ENCODE measurements at places on chromosomes 5 and 9.

DNA sequence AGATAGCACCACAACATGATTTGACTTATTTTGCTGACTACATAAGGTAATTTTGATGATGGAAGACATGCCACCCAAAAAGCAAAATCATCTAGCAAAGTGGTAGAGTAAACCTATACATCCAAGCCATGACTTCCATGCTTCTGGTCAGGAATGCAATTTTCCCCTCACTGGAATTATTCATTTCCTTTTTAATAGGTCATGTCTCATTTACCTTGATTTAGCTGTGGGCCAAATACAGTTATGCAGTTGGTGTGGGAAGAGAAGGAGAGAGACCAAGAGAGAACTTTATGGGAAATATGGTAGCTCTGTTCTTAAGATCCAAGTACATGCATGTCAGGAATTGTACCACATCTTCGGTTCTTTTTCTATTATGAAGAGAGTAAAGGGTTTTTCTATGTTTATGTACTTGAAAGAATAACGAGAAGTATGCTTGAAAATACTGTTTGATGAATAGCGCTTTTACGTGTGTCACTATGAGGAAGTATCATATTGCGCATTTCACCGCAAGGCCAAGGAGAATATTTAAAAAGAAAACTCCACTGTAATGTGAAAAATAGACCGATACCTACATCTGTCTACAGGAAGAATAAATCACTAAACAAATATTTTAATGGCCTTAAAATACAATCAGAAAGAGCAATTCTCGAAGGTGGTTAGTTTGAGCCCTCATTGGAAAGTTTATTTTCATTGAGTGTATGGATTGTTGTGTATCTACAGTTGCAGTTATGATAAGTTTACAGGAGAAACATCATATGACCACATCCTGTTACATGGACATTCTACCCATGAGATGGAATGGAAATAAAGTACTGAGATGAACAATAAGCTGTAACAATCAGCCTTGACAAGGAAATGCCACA lies 134.0 kb downstream of the FOXD1 start:
- DNase-seq, result no peak

GRCh38 chr5:53170746-53171349 lies 61.3 kb upstream of the MOCS2 start:
- DNase-seq, result no peak

- DNase-seq, result no peak
Observed at GRCh38 chr5:137073189-137073588, 425.9 kb downstream of the SPOCK1 start.

DNA sequence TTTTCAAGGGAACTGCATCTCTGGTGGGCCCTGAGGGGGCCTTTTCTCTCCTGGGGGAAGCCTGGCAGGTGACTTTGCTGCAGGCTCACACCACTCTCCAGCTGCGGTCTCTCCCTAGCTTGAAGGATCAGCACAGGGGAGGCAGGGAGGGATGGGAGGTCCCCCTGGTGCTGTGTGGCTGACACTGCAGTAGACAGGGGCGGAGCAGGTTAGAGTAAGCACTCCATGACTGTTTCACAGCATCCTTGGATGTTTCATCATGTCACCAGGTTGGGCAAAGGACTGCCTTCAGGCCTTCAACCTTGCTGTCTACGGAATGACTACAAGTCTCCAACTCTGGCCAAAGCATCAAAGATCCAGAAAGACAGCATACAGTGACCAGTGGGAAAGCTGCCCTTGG lies 470.7 kb downstream of the CDK5RAP2 start:
- DNase-seq, result no peak

GRCh38 chr5:67031692-67032091 lies 164.9 kb downstream of the CD180 start:
- DNase-seq, result no peak

DNA sequence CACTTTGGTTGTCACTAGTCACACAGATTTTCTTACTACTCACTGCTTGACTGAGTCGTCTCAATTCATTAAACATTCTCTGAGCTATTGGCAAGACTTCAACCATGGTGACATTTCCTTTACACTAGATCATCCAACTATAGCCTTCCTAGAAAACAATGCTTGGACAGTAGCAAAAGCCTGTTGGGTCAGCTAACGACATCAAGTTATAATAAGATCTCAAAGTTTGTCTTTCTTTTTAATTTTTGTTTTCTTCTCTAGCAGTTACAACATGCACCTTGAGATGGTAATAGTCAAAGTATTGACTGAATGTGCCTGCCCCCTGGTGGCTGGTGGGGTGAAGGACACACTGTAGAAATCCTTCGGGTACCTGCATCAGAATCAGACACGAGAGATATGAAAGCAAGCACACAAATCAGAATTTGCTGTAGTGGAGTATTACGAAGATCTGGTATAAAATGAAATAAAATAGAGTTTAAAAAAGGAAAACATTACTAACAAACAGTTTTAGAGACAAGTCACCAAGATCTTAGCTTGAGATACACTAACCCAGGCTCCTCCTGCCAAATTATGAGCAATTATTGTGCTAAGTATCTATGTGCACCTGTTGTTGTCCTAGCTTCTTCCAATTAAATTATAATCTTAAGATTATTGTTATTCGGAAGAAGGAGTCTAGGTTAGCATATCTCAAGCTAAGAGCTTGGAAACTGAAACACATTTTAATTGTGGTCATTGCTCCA lies 81.2 kb downstream of the ARL15 start:
- DNase-seq, result peak; percentile 83

DNA sequence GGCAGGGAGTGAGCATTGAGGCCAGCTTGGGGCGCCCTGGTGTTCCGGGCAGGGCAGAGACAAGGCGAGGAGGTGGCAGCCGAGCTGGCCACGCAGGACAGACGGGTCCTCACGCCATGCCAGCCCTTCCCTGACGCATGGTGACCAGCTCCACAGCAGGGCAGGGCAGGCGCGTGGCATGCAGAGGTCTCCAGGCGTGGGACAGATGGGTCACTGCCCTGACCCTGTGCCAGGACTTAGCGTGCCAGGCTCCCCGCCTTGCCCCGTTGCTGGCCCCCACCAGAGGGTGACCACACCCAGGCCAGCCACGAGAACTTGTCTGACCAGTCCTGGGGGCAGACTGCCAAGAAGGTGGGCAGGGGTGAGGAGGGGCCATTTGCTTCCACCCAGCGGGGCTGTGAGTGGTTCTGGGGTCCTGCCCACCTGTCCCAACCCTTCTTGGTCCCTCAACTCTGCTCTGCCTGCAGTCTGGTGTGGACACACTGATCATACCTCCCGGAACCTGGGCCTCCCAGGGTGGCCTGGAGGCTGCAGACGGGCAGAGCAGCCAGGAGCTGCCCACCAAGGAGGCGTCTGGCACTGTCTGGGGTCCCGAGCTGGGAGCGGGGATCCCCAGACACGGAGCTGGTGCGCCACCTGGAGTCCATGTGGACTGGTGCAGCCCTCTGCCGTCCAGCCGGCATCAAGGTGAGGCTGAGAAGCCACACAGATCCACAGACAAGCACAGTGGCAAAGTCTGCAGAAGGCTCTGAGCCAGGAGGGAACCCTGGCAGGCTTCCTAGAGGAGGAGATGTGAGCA lies at the start of gene RNF224:
Gene RNF224 (plus strand): TSS at position 449 of the 799 bp plus-strand sequence. CDS start 834 bp downstream, outside the sequence.
- peak; percentile 90 for DNase-seq

- no peak for DNase-seq
Observed at GRCh38 chr5:56755036-56755555, 60.3 kb upstream of the MAP3K1 start.

- no peak for DNase-seq
Observed at GRCh38 chr9:126635061-126635460, 21.3 kb downstream of the LMX1B start.

DNA sequence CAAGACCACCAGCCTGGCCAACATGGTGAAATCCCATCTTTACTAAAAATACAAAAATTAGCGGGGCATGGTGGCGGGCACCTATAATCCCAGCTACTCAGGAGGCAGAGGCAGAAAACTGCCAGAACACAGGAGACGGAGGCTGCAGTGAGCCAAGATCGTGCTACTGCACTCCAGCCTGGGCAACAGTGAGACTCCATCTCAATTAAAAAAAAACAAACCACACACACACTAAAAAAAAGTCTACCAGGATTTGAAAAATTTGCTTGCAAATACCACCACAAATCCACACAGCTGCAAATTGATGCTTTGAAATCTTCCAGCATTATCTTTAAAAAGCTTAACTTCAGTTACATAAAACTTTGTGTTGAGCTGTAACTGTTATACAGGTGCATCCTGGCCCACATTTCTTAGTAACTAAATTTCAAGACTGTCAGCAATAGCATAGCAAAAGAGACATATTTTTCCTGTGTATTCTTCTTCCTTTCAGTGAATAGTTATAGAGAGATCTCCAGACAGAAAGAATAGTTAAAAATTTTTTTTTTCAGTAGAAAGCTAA lies 6.8 kb downstream of the CHD1 start:
- no peak for DNase-seq

DNA sequence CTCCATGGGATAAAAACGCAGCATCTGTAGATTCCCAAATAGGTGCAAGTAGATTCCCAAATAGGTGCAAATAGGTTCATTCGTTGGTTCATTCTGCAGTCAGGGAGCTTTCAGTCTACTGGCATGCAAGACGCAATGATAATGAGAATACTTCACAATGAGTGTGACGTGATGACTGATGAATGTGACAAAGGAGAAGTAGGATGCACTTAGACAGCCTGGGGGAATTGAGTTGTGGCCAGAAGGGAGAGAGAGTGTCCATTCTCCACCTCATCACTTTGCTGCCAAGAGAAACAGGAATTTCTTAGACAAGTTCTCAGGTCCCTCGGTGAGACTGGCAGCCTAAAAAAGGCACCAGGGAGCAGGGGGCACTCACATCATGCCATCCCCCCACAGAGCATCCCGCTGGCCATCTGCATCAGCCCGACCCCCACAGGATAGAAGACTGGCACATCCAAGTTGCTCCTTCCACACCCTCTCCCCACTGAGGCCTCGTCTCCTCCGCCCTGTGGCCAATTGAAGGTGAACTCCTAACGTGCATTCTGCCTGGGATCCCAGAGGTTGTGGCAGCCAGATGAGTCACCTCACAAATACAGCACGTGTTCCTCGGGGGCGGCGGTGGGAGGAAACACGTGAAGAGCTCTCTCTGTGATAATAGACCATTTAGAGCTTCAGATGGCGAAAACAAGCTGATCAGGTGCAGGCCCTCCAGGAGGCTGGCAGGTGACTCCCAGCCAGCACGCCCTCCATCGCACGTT lies 19.9 kb upstream of the KCNIP1 start:
- no peak for DNase-seq

DNA sequence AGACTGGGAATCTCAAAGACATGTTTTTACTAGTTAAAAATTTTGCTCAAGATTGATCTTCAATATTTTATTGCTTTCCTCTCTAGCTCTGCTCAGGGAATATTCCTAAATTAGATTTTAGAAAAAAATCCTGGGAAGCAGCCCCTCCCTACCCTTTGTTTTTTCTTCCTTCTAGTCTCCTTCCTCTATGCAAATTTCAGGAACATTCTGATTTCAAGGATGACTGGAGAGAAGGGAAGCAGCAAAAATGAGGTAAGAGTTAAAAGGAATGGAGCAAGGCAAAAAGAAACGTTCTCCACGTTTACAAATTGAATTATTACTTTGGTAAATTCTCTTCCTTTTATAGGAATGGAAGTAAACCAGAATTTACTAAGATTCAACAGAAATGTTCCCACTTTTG lies 493.4 kb upstream of the TUSC1 start:
- DNase-seq, result no peak

DNA sequence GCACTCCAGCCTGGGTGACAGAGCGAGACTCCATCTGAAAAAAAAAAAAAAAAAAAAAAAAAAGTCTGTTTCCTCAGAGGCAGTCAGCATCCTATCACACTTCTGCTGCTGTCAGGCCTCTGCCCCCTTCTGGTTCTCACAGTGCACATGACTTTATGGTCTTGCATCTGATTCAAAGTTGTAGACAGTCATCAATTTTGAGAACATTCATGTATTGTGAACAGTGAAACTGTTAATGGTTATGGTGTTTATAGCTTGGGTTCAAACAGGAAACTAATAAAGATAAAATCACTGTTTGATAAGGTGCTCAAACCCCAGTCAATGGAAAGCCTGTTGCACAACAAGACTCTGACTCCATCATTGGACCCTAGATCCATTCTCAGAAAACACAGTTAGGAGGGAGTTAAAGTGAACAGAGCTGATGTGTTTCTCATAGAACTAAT lies 61.4 kb downstream of the FOXD1 start:
- no peak for DNase-seq

DNA sequence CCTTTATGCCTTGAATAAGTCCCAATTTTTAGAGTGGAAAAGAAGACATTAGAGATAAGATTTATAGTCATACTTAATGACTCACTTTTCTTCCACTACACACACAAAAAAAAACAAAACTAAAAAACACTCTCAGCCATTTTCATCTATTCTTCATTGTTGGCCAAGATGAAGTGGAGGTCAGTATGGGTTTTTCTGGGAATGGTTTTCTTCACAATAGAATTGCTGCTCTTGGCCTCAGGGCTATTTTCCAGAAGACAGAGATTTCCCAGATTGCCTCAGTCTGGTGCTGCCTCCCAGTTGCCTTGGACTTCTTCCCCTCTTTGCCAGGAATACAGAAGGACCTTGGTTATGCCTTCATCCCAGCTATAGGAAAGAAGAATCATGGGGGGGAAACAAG lies 463.7 kb downstream of the TMEM232 start:
- no peak for DNase-seq

DNA sequence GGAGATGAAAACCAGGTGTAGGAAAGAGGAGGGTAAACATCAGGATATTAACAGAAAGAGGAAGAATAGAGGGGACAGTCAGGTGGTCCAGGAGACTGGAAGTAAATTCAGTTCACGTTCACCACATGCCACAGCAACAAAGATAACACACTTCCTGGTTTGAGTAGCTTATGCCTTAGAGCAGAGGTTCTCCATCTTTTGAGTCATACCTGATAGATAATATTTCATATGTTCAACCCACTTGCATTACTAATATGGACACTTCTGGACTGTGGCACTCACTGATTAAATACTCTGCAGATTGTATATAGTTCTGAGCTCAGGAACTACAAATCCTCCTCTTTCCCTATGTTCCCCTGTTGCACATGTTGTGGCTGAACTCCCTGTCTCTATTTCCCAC lies 179.9 kb upstream of the NR3C1 start:
- DNase-seq, result no peak

DNA sequence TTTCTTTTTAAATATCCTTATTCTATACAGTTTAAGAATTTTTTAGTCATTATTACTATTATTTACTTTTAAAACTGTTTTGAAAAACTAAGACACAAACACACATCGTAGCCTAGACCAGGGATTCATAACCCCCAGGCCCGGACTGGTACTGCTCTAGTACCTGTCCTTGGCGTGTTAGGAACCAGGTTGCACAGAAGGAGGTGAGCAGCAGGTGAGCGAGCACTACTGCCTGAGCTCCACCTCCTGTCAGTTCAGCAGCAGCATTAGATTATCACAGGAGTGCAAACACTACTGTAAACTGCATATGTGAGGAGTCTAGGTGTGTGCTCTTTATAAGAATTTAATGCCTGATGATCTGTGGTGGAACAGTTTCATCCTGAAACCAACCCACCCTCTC lies 357.0 kb downstream of the PTPRD start:
- no peak for DNase-seq
